Heart left ventricle (tissue), 16 donors: ENCODE measurements at places on chromosomes 7 and 10.
A peak's percentile ranks its signal among the peaks of the same experiment; 100 is the strongest.

GRCh38 chr10:1189166-1190051 is 133.2 kb downstream of the WDR37 start:
- no peak for DNase-seq

DNA sequence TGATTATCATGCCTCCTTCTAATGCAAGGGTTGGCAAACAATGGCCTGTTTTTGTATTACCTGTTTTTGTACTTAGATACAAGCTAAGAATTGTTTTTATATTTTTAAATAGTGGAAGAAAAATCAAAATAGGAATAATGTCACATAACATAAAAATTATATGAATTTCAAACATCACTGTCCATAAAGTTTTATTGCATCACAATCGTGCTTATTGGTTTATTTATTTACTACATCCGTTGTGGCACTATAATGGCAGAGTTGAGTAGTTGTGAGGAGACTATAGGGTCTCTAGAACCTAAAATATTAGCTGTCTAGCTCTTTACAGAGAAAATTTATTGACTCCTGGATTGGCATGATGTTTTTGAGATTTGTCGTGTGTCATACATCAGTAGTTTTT is 4.1 kb downstream of the KIF20B start:
- no peak for DNase-seq

GRCh38 chr10:102435133-102435497 is 2.7 kb upstream of the CUEDC2 start:
- no peak for DNase-seq

DNA sequence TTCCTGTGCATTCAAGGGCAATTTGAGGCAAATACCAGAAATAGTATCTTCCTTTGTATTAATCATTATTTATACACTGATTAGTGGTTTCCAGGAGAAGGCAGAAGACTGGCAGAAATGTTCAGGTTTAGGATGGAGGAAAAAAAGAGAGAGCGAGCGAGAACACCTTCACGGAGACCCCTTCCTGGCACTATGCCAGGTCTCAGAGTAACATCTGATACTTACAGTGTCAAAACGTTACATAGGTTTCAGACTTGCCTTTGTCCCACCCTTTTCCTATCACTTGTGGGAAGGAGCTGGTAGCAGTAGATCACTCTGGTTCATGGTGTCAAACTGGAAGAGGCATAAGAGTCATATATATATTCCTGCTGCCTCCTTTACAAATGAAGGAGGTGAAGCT is 652 bp downstream of the OR2A12 start:
- DNase-seq: no peak

GRCh38 chr7:28748346-28748745 is 209.8 kb downstream of the TRIL start:
- no peak for DNase-seq

DNA sequence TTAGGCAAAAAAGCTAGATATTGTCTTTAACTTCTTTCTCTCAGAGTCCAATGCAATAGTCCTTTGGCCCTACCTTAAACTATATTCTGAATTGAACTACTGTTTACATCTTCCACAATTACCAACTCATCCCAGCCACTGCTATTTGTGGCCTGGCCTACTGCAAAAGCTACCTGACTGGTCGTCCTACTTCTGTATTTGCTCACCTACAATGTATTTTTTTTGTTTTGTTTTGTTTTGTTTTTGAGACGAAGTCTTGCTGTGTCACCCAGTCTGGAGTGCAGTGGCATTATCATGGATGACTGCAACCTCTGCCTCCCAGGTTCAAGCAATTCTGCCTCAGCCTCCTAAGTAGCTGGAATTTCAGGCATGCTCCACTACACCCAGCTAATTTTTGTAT is 51.2 kb downstream of the ARL4A start:
- no peak for DNase-seq

DNA sequence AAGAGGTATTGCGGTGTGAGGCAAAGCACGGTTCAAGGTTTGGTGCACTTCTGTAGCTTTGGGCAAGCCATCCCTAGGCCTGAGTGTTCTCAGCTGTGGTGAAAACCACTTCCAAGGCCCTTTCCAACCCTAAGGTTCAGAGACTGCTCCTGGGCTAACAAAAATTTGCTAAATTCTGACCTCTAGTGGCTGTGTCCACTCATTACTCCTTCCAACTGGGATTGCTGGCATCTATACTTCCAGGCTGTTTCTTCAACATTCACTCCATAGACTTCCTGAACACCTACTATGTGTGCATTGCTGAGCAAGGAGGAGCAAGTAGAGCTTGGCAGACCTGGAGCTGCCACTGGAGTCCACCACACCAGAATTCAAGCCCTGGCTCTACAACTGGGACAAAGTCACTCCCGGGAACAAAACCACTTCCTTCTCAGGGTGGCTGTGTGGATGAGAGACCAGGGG is 29.3 kb upstream of the SH3PXD2A start:
- no peak for DNase-seq

DNA sequence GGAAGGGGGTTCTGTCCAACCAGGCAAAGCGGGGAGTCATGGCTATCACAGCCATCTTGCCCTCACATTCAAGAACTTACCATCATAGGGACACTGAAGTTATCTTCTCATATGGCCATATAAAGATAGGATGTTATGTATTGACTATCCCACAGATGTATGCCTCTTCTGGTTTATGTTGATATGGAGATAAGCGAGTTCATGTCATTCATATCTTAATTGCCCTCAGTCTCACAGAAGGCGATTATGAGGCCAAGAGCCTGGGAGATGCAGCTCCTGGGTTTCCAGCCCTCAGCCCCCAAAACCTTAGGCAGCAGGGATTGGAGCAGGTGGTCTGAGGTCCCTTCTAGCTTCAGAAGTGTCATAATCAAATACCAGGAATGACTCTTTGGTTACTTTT is 8.5 kb upstream of the ANKRD61 start:
- DNase-seq: no peak

- no peak for DNase-seq
These were observed 22.3 kb downstream of the TNS3 start for GRCh38 chr7:47559306-47560220.

GRCh38 chr7:11130012-11130411 is 156.3 kb downstream of the PHF14 start:
- no peak for DNase-seq

DNA sequence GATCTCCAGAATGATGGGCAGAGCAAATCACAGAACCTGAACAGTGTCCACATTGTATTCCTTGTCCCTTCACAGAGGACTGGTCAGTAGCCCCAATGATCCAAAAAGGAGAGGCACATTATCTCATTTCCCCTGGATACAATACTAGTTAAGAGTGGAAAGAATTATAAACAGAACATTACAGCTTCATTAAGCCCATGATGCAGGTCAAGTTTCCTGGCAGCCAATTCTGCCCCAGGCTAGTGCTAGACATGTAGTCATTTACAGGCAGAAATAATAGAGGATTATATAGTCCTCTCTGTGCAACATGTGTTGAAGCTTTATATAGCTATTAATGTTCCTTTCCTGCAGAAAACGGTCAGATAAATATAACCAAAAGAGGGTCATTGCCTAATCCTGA is 124.3 kb upstream of the WNT16 start:
- DNase-seq: peak; percentile 23

GRCh38 chr10:119670717-119671116 is 19.5 kb downstream of the BAG3 start:
- DNase-seq: no peak

- DNase-seq: no peak
These were observed 470.8 kb downstream of the INHBA start for GRCh38 chr7:41232086-41232485.

GRCh38 chr7:1692515-1693418 is 22.7 kb downstream of the ELFN1 start:
- no peak for DNase-seq

DNA sequence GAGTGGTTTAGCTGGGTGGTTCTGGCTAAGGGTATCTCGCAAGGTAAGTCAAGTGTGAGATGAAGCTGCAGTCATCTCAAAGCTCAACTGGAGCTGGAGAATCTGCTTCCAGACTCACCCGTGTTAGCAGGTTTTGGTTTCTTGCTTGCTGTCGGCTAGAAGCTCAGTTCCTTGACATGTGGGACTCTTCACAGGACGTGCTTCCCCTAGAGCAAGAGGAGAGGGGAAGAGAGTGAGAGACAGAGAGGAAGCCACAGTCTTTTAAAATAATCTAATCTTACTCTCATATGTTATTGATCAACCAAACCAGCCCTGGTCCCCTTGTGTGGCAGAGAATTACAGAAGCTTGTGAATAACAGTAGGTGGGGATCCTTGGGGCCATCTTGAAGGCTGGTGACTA is 199.5 kb downstream of the REEP3 start:
- DNase-seq: no peak
